Substantia nigra (tissue), 51 donors: ENCODE measurements at places on chromosomes 13 and 19.

DNA sequence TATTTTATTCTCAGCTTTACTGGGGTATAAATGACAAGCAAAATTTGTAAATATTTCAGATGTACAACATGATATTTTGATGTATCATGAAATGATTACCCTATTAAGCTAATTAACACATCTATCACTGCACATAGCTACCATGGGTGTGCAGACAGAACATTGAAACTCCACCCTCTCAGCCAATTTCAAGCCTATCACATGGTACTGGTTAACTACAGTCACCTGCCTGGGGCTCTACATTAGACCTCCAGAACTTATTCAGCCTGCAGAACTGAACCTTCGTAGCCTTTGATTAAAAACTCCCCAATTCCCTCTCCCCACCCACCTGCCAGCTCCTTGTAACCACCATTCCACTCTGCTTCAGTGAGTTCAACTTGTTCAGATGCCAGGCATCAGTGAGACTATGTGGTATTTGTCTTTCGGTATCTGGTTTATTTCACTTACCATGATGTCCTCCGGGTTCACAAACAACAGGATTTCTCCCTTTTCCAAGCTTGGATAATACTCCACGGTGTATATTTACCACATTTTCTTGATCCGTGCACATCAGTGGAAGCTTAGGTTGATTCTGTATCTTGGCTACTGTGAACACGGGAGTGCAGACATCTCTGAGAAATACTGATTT, 19.2 kb downstream of the RAB20 start:
- DNase-seq: no peak

DNA sequence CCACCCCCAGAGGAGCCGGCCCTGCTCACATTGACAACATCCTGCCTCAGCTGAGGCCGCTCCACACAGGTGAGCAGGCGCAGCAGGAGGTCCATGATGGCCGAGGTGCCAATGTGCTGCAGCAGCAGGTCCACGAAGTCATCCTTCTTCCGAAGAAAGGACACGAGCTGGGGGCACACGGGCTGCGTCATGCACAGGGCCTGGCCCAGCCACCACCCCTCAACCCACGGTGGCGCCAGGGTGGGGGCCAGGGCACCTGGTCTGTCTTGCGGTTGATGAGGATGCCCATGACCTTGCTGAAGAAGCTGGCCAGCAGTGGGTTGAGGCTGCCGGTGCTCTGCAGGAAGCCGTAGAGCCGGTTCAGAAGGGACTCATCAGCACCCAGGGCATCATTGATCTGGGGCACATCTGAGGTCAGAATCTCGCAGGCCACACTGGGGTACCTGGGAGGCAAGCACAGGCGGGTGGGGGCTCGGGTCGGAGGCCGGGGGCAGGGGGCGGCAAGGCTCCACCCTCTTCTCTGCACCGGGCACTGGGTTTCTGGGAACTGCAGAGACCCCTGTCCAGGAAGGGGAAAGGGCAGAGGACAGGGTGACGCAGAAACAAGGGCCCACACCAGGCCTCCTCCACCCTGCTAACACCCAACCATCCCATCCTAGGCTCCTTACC, 13.4 kb downstream of the PPP6R1 start:
- DNase-seq: no peak

GRCh38 chr13:22108283-22108942, 437.5 kb downstream of the FGF9 start:
- DNase-seq: no peak

- no peak for DNase-seq
These were observed 1442.9 kb downstream of the UQCRFS1 start for GRCh38 chr19:27770095-27770494.

DNA sequence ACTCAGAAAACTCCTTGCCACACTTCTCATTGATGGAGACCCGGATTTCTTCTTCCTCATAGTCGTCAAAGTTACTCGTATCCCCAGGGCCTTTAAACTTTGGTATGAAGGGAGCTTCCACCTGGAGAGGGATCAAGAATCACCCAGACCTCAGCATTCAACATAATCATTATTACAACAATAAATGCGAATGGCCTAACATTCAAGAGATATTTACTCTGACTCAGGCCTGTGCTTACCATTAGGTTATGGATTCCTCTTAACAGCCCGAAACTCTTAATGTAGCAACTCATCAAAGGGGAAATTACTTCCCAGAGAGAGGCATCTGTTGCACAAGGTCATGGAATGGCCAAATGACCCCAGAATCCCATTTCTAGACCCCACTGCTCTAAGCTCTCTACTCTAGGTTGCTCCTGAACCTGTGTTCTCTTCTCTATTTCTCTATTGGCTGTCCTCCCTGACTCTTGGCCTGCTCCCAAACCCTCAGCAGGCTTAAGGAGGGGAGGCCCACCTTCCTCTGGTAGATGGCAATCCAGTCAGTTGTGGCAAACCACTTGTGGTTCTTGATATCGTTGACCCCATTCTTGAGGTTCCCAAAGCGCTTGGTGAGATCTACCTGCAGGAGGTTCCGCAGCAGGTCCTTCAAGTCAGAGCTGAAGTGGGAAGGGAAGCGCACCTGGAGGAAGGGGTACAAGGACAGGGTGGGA, 2.7 kb upstream of the SAMD1 start:
- no peak for DNase-seq

- no peak for DNase-seq
These were observed 86.8 kb upstream of the SCEL start for GRCh38 chr13:77448689-77449088.

GRCh38 chr13:105087945-105088344, 1447.5 kb downstream of the EFNB2 start:
- no peak for DNase-seq

- DNase-seq: no peak
These were observed 457.4 kb downstream of the DIAPH3 start for GRCh38 chr13:59706101-59706976.

- no peak for DNase-seq
These were observed 15.9 kb downstream of the PGLS start for GRCh38 chr19:17527326-17527725.

DNA sequence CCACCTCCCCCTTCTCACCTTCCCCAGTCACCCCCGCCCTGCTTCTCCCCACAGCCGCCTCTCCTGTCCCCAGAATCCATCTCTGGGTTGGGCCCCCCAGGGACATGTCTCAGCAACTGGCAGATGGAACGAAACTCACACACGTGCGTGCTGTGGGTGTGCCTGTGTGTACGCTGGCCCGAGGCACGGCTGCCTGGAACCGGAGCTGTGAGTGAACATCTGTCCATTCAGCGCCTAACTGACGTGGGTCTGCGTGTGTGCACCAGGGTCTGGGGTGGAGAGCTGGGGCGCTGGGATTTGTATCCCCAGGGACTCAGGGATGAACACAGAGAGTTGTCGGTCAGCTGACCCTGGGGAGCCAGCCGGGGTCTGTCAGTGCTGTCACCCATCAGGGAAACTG, 752 bp upstream of the HAS1 start:
- DNase-seq: no peak

DNA sequence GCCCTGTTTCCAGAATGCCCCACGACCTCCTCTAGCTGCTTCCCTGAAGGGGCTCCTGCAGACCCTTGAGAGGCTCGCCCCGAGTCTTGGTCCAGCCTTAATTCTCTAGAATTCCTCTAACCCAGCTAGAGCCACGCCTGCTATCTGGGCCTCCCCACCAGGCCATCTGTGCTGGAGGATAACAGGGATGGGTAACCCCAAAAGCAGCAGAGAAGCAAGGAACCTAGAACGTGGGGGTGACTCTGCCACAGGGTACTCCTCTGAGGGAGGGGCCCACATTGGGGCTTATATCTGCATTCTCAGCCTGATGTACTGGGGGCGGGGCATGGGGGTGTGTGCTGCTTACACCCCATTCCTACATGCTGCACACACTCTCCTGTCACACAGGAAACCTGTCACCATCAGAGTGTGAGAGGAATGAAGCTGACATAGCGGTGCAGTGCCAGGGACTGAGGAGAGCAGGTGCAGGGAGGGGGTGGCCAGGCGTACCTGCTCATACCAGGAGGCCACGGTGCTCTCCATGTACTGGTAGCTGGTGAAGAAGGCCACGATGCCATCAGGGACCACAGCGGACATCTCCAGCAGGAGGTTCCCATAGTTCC, 13.8 kb downstream of the KLC3 start:
- DNase-seq: no peak

GRCh38 chr13:109695402-109696190, 90.8 kb downstream of the IRS2 start:
- DNase-seq: no peak

DNA sequence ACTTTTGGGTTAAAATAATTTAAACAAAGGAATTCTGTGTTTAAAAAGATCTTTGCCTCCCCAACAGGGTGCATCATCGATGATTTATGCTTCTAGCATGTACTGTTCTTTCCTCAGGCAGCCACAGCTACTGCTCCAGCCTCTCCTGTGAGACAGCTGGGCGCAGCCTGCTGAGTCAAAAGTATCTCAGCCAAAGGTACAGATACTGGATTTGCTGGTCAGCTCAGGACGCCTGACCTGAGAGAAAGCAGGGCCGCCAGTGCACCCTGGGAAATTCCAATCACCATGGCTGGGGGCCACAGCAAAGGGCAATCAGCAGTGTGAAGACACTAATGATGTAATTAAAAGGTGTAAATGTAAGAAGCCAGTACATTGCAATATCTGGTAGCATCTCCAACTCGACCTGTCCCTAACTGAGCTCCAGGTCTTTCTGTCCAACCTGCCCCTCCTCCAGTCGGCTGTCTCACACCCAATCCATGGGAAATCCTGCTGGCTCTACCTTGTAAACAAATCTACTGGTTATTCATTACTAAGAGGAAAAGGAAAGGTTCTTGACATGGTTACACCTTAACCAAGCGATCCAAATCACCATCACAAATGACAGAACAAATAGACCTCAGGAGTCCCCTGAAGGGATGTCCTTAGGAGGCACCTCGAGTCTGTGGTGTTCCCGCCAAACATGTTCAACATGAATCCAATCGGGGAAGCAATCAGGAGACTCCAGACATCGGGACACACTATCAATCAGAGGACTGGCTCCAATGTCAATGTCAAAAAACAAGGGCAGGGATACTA, 7.3 kb downstream of the OPA3 start:
- no peak for DNase-seq

- no peak for DNase-seq
These were observed 376.6 kb downstream of the PCDH9 start for GRCh38 chr13:66853564-66853963.

DNA sequence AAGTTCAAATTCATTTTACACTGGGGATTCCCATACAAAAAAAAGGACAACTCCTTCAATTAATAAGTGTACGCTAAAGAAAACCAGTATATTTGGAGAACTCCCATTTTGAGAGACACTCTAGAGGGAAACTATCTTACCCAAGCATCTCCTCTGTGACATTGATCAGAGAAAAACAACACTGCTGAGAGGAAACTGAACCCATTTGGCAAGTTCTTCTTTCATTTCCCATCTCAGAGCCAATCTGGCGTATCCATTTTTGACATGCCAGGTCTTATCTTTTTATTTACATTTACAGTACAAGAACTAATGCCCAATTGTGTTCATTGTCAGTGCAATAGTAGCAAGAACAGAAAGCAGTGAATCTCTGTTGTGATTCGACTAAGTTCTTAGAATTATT, 30.1 kb downstream of the LIG4 start:
- no peak for DNase-seq

GRCh38 chr19:50717891-50718254, 1.7 kb downstream of the SHANK1 start:
- no peak for DNase-seq
